Germinal center (tissue), 1 donor: ENCODE measurements at places on chromosomes 6 and 20.
A peak's percentile ranks its signal among the peaks of the same experiment; 100 is the strongest.

DNA sequence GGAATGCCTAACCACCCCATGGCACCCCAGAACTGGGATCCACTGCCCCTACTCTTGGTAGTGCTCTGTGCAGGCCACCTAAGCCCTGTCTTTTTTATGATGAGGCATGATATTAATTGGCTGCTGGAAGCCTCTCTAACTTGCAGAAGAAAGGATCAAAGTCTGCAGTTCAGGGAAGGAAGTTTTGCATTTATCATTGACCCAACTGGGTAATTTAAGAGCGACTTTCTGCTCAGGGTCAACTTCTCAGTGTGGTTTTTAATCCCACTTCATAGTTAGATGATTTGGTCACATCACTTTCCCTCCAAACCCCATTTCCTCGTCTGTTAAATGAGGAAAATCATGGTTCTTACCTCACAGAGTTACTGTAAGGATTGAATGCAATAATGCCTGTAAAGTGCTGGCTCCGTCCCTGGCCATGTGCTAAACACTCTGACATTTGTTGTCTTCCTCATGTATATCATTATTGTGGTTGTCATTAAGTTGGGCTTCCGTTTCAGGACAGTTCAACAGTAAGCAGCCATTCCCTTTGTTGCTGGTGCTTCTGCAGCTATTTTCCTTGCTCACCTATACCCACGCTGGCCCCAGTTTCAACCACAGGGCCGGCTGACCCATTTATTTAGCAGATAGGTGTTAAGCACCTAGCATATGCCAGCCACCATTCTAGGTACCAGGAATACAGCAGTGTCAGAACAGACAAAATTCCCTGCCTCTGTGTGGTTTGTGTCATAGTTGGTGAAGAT, 14.2 kb downstream of the E2F3 start:
- no peak for DNase-seq

GRCh38 chr6:80528115-80528514, 421.6 kb downstream of the BCKDHB start:
- no peak for DNase-seq

DNA sequence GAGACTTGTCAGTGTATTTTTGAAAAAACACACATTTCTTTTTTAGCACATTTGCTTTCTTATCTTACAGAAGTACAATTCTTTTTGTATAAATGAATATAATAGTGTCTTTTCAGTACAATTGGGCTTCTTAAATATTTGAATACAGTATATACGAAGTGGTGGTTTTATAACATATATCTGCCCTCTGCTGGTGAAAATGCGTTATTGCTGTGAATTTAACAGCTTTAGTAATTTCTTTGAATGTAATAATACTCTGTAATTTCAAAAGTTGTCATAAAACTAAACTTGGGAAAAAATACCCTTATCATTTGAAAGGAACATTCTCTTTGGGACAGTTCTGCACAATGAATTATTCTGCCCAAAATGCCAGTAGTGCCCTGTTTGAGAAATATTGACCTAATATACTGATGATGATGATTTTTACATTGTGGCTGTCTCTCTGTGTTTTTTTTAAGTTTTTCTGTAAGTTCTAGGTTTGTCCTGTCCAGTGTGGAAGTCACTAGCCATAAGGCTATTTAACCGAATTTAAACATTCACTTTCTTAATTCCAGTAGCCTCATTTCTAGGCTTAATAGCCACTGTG, 19.0 kb downstream of the SMAP1 start:
- DNase-seq, result peak; percentile 13

DNA sequence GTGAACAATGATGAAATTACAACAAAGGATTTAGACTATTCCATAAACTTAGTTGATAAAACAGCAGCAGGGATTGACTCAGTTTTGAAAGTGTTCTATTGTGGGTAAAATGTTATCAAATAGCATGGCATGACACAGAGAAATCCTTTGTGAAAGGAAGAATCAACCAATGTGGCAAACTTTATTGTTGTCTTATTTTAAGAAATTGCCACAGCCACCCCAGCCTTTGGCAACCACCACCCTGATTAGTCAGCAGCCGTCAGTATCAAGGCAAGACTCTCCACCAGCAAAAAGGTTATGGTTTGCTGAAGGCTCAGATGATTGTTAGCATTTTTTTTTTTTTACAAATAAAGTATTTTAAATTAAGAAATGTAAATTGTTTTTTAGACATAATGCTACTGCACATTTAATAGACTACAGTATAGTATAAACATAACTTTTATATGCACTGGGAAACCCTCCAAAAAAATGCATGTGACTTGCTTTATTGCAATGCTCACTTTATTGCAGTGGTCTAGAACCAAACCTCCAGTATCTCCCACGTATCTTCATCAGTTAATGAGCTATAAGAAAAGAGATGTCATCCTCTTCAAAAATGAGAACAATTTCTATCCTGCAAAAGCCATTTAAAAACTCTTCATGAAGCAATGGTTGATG, 162.7 kb downstream of the SOBP start:
- DNase-seq, result no peak

- no peak for DNase-seq
Measured at GRCh38 chr20:32167552-32167951, 40.0 kb downstream of the PLAGL2 start.

DNA sequence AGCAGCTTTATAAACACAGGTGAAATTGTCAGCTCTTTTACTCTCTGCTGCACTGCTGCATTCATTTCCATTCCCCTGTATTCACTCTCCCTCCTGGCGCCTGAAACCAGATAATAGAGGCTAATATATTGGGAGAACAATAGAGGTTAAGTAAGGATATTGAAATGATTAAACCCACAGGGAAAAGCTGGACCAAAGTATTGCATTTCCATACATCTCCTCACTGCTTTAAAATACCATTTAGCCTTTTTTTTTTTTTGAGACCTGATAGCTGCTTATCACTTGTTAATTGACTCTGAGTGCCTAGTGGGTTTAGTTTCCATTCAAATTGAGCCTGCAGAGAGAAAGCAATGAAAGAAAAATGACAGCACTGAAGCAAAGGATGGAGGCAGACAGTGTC, 540.5 kb upstream of the IMPG1 start:
- DNase-seq, result no peak

DNA sequence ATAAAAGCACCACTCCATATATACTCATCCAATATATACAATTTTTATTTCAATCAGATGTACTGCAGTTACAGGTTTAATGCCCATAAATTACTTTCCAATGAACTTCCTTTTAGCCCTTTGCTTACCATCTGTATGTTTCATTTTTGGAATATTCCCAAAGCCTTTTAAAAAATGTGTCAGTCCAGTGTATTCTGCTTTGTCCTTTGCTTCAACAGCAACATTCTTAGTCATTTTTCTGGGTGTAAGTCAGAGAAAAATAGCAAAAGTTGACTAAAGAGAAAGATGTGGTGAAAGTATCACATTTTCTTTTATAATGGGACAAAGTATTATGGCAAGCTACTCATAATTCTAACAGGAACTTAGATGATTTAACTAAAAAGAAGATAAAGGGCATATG, 15.2 kb downstream of the DSE start:
- DNase-seq, result no peak

DNA sequence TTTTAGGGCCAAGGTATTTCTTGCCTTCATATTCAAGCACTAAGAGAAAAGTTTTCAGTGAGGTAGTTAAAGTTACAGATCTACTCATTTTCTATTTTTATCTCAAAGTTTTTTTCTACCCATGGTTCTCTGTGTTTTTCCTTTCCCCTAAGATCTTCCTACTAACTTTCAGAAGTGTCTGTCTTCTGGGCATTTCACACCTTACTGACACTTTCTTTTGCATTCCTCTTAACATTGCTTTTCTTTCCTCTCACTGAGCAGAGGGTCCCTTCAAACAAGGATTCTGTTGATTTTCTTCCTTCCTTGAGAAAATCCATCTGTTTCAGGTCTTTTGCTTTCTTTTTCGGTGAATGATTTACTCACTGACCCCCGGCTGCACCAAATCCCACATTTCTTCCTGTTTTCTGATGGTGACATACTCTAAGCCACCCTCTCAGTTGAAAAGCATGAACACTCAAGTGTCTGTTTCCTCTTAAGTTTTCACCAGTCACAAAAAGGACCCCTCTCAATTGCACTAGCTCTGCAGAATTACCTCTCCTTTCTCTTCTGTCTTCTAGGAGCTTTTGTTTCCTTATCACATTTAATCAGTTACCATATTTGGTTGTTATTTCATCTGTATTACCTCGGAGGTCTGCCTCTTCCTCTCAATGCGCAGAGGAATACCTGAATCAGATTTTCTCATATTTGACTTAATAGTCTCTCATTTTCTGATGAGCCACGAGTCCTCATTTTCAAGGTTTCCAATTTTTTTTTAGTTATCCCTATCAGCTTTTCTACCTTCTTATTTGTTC, 73.5 kb upstream of the RNF217 start:
- DNase-seq, result no peak

- no peak for DNase-seq
Measured at GRCh38 chr6:160365117-160365516, 16.9 kb downstream of the SLC22A3 start.

DNA sequence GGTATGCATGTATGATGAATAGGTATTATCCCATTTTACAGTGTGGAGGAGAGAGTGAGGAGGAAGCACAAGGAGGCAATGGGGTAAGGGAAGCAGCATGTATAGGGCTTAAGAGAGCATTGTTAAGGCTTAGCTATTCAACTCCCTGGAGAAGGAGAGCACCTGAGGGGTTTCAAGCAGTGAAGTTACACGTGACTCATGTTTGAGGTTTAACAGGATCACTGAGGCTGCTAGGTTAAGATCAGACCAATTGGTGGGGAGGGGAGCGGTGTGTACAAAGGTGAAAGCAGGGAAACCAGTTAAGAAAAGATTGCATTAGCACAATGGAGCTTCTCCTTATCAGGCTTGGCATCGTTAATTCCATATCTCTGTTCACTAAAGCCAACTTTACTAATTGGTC, 64.4 kb upstream of the NHSL1 start:
- no peak for DNase-seq

- DNase-seq, result peak; percentile 59
Measured at GRCh38 chr6:143510991-143511891, at the start of gene FUCA2. Gene FUCA2, minus strand, starts transcription at chr6:143511720. Its CDS starts 86 bp downstream, at chr6:143511634.

- no peak for DNase-seq
Measured at GRCh38 chr20:63576311-63576710, 2.3 kb upstream of the HELZ2 start.

GRCh38 chr20:22383156-22383555, 201.2 kb downstream of the FOXA2 start:
- DNase-seq, result no peak

- no peak for DNase-seq
Measured at GRCh38 chr6:12160326-12160725, 129.8 kb upstream of the EDN1 start.

- DNase-seq, result no peak
Measured at GRCh38 chr6:16358531-16359138, 120.2 kb downstream of the GMPR start.

- no peak for DNase-seq
Measured at GRCh38 chr6:163146036-163146435, 268.5 kb upstream of the QKI start.

- DNase-seq, result no peak
Measured at GRCh38 chr6:23454080-23454976, 671.7 kb upstream of the NRSN1 start.

GRCh38 chr20:36656733-36657132, 10.7 kb upstream of the SLA2 start:
- DNase-seq, result no peak

- DNase-seq, result no peak
Measured at GRCh38 chr6:104640150-104640700, 219.5 kb downstream of the HACE1 start.

GRCh38 chr6:76264468-76264867, 192.0 kb upstream of the IMPG1 start:
- no peak for DNase-seq

DNA sequence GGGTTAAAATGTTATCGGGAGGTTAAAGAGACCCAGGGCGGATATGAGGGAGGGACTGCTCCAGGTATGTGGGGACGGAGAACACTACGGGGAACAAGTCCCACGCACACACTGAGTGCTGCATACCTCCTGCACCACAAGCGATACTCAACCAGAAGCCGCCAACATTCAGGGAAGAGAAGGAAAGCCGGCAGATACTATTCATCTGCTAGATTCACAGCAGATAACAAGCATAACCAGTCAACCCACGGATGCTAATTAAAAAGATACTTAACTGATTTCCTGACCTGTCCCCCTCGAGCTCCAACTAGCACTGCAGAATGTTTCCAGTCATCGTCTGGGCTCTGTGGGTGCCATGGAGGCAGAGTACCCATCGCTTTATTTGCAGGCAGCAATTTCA, 45.1 kb upstream of the RPS6KA2 start:
- DNase-seq, result no peak

GRCh38 chr6:87756858-87757257, 54.8 kb upstream of the AKIRIN2 start:
- DNase-seq, result peak; percentile 79

DNA sequence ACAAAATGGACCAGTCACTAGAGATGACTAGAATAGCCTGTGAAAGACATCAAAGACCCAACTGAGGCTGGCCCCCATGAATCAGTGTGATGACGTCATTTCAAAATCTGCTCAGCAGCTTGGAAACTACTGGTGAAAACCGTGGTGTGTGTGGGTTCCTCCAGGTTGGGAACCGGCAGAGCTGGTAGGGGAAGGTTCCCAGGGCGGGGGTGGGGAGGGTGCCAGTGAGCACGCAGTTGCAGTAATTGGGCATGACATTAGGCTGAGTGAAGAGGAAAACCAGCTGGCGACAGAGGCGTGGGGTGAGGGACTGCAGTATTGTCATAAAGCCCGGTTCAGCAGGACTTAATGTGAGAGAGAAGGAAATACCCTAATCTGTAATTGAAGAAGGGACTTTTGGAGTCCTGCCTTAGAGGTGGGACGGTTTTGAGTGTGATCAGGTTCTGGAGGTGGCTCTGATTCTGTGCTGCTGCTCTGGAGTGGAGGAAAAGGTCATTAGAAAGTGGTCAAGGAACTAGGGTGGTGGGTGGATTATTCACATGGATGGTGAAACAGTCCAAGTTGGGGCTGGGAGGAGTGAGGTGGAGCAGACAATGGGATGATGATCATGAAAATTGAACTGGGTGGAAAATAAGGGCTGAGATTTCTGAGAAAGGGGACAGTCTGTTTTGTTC, 52.0 kb upstream of the MTHFD1L start:
- peak; percentile 9 for DNase-seq

DNA sequence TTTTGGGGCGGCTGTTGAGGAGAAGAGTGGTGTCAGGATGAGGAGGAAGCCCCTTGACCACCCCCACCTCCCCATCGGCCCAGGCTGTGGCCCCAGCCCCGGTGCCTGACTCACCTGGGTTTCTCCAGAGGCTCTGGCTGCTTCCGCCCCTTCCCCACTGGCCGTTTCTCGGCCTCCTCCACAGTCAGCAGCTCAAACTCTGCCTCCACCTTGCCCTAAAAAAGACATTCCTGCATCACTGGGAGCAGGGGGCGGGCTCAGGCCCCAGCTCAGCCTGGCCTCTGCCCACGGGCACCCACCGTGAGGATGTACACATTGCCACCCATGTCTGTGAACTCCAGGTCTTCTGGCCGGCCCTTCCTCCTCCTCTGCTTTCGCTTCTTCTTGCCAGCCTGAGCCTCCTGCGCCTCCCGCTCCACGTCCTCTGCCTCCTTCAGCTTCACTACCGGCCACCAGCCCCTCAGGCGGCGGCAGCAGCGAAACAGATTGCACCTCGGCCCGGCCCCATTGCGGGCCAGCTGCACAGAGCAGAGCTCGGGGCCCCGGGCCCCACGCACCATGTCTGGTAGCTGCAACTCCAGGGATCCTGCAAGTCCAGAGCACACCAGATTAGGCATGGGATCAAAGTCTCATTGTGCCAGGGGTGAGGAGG, 17.3 kb downstream of the ERGIC3 start:
- DNase-seq, result no peak

- DNase-seq, result no peak
Measured at GRCh38 chr6:155212106-155212505, 51.7 kb upstream of the CLDN20 start.

GRCh38 chr6:112717401-112717800, 370.3 kb downstream of the RFPL4B start:
- DNase-seq, result no peak
